RWPE1 (cell line): ENCODE measurements at places on chromosomes 13 and 19.

DNA sequence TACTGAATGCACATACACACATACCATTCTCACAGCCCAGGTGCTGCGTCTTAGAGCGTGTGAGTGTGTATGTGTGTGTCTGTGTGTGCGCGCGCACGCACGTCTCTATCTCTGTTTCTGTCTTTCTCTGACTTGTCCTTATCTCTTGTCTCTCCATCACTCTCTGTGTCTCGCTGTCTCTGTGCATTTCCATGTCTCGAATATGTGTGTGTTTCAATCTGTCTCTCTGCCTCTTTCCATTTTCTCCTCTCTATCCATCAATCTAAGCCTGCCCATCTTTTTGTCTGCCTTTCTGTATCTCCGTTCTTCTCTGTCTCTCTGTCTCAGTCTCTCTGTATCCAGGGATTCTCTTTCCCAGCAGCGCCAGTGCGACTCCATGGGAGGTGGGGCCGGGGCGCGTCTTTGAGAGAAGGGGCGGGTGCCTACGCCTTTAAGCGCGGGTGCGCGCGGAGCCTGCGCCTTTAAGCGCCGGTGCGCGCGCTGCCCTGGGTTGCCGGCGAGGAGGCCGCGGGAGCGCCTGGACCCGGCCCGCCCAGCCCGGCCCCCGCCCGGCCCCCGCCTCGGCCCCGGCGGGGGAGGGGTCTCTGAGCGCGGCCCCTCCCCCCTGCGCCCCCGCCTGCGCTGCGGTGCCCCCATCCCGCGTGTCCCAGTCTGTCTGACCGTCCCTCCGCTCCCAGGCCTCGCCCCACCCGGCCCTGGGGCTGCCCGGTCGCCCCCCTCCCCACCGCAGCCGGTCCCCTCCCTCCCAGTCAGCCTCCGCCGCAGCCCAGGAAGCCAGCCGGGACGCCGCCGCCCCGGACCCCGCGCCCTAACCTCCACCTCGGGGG is at the start of gene LRFN3:
TSS of gene LRFN3 (plus strand) at position 464 of the 827 bp plus-strand sequence. CDS start 3,052 bp downstream, outside the sequence.
- peak; percentile 55 for DNase-seq

DNA sequence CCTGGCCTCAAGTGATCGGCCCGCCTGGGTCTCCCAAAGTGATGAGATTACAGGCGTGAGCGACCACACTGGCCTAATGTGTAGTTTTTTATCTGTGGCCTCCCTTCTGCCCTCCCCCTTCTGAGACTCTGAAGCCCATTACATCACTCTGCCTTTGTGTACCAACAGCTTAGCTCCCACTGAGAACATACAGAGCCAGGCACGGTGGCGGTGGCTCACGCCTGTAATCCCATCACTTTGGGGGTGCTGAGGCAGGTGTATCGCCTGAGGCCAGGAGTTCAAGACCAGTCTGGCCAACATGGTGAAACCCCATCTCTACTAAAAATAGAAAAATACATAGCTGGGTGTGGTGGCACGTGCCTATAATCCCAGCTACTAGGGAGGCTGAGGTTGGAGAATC is 12.6 kb downstream of the NCR1 start:
- no peak for DNase-seq

GRCh38 chr13:41670873-41671443 is 213.6 kb downstream of the RGCC start:
- no peak for DNase-seq

DNA sequence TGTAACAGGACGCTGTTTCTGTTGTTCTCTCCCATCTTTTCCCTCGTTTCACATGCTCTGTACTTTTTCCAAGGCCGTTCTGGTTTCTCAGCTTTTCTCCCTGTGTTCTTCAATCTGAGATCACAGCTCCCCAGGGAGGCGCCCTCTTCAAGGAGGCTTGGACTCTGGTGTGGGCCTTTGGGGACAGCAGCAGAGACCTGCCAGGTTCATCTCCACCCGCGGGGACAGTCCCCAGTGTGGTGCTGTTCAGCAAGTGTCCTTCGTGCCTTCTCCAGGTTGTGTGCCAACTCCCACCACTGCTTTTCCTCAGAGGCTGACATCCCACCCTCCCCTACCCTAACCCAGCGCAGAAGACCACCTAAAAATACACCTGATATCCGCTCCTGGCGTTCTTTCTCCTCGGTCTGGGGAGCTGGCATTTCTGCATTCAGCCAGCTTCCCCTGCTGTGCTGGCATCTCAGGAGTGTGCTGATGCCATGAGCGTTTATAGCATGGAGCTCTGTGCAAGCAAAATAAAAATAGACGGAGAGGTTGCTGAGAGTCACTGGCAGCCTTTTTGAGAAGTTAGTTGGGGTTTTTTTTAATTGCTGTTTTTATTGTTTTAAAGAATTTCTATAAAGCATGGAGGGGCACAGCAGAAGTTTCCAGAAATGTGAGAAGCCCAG is 149.4 kb downstream of the STK24 start:
- no peak for DNase-seq

DNA sequence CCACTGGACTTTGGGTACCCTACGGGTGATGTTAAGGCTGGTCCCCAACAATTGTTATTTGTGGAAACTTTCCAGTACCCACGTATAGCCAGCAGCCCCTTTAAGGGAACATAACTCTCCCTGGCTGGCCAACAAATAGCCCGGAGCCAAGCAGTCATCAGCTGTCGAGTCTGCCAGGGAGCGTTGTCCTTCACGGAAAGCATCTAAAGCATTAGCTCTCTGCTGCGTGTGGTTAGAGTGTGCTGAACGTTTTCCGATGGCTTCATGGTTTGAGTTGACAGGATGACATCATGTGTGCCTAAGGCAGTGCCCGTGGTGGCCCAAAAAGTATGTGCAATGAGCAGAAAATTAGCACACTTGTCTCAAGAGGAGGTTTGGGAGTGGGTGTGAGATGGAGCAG is 3.3 kb upstream of the ZNF556 start:
- DNase-seq, result no peak
